ENCODE measurements at places on chromosomes 6 and 20.

GRCh38 chr6:138430361-138431145 is 26.5 kb downstream of the HEBP2 start:
- DNase-seq, result no peak

DNA sequence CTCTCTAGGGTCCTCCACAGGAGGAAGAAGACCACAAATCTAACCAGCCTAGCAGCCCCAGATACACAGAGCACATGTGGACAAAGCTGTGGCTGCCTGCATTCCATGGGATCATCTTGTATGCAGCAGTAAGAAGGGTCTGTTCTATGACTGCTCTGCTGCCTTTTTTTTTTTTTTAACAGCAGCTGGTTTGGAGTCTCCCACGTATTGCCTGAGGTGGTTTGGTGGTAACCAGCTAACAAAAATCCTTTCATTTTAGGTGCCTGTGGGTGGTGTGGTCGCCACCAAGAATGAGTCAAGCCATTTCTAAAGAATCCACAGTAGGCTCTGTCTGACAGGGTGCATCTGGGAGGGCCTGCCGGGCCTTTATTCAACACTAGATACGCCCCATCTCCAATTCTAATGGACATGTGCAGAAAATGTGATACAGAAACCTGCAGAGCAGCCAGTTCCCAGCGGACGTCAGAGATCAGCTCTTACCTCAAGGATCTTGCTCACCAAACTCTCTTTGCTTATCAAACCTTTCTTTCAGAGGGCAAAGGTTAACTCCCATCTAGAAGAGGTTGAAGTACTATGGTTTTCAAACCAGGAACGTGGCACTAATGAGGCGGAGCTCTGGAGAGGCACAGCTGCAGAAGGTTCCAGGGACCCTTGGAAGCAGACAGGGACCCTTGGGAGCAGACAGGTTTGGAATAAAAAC is 32.0 kb downstream of the GNAS-AS1 start:
- no peak for DNase-seq

GRCh38 chr20:10603378-10603777 is 70.4 kb downstream of the JAG1 start:
- DNase-seq, result no peak

- no peak for DNase-seq
Measured at GRCh38 chr6:75167851-75168250, 38.0 kb downstream of the COL12A1 start.

DNA sequence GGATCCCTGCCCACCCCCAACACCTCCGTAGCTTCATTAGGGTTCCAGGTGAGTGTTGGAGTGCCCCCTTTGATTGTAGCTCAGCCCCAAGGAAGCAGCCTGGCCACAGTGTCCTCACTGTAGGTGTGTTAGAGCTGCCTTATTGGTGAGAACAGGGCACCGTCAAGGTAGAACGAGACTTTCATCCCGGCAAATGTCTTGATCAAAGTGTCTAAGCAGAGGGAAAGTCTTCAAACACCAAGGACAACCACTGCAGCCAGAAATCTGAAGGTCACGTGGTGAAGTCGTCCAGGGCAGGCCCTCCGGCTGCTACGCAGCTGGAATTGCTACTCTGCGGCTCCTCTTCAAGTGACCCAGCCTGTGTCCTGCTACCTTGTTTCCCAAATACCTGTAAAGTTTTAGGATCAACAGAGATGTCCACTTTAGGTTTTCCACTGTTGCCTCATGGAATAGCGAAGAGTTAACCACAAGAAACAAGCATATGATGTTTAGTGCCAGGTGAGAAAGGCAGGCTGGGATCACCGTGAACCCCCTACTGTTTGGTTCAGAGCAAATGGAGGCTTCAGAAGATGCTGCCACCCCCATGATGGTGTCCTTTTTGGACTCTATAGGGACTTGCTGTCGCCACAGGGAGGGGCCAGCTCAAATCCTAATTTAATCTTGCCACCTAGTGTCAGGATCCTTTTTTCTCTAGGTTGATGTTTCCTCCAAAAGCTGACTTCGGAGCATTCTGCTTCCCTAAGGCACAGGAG is 1.7 kb upstream of the DLL1 start:
- peak; percentile 97 for DNase-seq

DNA sequence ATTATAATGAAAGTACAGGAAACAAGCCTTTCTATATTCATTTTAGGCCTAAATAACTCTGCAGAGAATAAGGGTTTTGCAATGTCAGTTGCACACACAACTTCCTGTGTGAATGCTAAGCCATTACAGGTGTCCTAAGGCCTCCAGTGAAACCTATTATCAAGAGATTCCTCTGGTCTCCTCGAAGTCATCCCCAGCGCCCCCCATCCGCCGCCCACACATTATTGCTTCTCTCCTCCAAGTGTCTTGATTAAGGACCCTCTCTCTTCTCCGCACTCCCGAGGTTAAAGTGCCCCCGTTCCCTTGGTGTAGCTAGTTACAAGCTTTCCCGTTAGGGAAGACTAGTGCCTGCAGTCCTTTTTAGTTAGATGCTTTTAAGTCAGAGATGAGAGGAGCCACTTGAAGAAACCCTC is 1.3 kb downstream of the HIVEP2 start:
- no peak for DNase-seq

DNA sequence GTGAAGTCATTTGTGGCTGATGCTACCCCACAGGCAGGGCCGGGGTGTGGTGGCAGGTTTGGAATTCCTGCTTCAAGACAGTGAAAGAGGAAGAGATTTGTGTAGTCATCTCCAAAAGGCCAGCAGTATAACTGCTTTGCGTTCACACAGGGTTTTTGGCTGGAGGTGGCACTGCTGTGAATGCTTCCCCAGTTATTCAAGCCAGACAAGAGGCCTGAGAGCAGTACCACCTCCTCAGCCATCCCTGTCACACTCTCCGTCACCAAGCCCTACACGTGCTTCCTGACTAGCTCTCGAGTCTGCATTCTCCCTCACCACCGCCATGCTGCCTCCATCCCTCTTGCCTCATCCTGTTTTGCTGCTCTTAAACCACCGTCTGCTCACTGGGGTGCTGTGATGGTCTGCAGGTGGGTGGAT is 23.9 kb downstream of the ARMC2 start:
- DNase-seq, result no peak

DNA sequence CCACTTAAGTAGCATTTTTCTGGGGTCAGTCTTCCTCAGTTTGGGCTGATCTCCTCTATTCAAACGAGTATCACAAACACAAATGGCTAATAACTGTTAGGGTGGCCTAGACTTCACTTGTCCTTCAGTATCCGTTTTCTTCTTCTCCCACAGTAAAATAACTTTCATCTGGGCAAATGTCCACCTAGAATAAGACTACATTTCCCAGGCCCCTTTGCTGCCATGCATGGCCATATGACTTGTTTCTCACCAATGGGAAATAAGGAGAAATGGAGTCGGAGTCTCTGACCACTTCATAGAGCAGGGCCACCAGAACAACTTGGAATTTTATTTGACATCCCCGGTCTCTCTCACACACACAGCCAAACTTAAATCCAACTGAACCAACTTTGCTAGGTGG is 51.4 kb downstream of the SULF2 start:
- DNase-seq, result no peak

GRCh38 chr6:56567501-56567900 is 75.2 kb downstream of the DST start:
- no peak for DNase-seq

GRCh38 chr20:20638878-20639277 is 73.6 kb downstream of the RALGAPA2 start:
- DNase-seq, result no peak

- DNase-seq, result no peak
Measured at GRCh38 chr6:28371706-28372451, 22.1 kb downstream of the ZKSCAN3 start.

GRCh38 chr20:16588241-16588640 is 15.0 kb upstream of the KIF16B start:
- DNase-seq, result no peak

- no peak for DNase-seq
Measured at GRCh38 chr6:30542404-30542725, 13.9 kb downstream of the GNL1 start.

- no peak for DNase-seq
Measured at GRCh38 chr20:40714109-40714508, 25.1 kb upstream of the MAFB start.

GRCh38 chr6:20538907-20539306 is 4.7 kb downstream of the CDKAL1 start:
- no peak for DNase-seq

GRCh38 chr6:129448965-129449364 is 261.0 kb downstream of the ARHGAP18 start:
- DNase-seq, result no peak

DNA sequence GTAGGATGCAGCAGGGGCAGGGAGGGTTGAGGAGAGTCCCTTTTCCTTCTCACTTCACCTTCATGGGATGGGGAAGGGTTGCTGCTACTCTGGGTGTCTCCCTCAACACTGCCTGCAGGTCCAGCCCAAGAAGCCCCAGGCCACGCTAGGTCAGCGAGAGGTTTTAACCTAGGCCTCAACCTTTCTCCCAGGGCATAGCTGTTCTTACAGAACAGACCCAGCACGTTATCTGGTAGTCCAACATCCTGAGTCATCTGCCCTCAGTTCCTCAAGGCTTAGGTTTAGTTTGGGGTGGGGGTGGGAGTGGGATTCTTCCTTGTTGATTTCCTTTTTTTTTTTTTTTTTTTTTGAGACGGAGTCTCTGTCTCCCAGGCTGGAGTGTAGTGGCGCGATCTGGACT is 15.8 kb downstream of the LRRC73 start:
- DNase-seq, result no peak

DNA sequence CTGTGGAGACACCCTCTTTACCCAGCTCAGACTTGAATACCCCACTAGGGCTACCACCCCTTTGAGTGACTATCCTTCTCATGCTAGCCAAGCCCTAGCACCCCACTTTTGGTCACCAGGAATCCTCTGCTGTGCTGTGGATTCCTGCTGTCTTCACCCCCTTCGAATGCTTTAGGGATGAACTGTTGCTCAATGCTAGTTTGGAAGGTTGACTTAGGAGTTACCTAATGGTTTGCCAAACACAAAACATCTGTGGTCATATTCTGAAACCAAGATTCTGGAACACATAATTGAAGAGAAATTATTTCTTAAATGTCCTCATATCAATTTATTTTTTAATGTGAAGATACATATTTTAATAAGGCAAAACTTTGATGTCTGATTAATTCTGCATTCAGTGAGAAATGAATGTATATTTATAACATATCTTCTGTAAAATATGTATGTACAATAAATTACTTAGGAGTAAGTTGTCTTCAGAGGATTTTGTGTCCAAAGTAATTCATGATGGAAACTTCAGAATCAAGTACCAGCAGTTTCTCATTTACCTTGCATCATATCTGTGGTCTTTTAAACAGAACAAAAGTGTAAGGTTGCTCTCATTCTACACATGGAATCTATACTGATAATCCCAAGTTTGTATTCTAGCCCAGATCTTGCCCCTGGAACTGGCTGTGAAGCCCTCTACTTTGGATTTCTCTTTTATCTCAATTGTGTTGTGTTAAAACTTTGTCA is 46.9 kb downstream of the TMEM200A start:
- no peak for DNase-seq

DNA sequence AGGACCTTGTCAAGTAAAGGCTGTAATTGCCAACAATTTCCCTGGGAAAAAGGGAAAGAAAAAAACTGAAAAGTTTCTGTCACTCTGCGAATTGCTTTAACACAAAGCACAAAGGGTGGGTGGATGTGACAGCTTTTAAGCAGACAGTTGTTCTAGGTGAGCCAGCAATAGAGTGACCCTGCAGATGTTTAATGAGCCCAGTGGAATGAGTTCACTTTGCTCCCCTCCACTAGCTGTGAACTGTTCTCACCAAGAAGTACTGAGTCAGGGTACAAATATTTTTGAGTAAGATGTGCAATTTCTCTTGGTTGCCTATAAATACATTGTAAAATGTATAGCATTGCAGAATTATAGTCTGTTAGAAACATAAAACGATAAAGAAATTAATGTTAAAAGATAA is 26.2 kb upstream of the LRRC1 start:
- DNase-seq, result no peak

- no peak for DNase-seq
Measured at GRCh38 chr6:31035862-31036497, 25.7 kb downstream of the MUC22 start.

GRCh38 chr6:144566868-144567615 is 281.9 kb downstream of the UTRN start:
- DNase-seq, result no peak

GRCh38 chr6:25254671-25255070 is 24.5 kb upstream of the CARMIL1 start:
- no peak for DNase-seq

DNA sequence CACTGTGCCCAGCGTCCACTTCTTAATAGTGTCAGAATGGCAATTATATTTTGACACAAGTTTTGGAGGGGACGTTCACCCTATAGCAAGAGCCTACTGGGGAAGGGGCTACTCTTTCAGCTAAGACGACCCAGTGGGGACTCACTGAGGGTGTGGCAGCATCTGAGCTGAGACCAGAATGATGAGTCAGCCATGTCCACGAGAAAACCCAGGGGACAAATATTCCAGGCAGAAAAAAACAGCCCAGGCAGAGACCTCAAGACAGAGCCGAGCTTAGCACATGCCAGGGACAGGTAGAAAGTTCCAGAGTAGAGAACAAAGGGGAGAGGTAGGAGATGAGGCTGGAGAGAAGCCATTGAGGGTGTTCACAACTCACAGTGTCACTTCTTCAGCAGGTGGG is 11.2 kb downstream of the CNBD2 start:
- no peak for DNase-seq

GRCh38 chr6:130740308-130740707 is 86.9 kb upstream of the SMLR1 start:
- no peak for DNase-seq

- no peak for DNase-seq
Measured at GRCh38 chr6:80402266-80402665, 295.8 kb downstream of the BCKDHB start.

Data from 8988T (cell line).